Cardiac fibroblast (primary cell): ENCODE measurements at places on chromosomes 12 and 14.

GRCh38 chr12:24661657-24662096, 287.2 kb downstream of the BCAT1 start:
- DNase-seq, result peak; percentile 95

- DNase-seq, result no peak
Measured at GRCh38 chr12:129706716-129707115, 197.1 kb downstream of the TMEM132D start.

DNA sequence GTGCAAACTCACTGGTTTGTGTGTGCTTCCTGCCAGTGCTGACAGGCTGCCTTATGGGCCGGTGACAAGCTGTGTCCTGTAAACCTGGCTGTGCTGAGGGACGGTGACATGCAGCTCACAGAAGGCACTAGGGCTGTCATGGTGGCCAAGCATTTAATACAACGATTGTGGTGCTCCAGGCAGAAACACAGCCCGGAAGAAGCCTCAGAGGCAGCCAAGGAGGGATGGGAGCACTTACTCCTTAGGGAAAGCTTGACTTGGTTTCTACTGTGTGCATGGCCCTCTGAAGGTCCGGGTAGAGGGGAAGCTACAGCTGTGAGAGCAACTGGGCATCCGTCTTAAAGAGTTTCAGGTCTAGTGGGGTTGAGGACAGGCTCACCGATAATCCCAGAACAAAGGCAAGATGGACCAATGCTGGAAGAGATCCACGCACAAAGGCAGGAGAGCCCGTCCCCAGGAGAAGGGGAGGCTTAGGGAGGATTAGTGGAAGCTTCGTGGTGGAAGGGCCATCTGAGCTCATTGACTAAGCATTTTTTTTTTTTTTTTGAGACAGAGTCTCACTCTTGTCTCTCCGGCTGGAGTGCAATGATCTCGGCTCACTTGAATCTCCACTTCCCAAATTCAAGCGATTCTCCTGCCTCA, 10.7 kb upstream of the MCRS1 start:
- DNase-seq, result no peak

DNA sequence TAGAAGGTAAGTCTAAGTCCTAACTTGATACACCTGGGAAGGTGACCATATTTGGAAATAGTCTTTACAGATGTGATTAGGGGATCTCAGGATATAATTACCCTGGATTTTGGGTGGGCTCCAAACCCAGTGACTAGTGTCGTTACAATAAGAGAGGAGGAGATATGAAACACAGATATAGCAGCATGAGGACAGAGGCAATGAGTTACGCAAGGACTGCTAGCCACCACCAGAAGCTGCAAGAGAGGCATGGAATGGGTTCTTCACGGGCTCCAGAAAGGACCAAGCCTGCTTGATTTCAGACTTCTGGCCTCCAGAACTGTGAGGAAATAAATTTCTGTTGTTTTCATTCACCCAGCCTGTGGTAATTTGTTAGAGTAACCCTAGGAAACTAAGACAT, 28.6 kb downstream of the FGFR1OP2 start:
- no peak for DNase-seq

DNA sequence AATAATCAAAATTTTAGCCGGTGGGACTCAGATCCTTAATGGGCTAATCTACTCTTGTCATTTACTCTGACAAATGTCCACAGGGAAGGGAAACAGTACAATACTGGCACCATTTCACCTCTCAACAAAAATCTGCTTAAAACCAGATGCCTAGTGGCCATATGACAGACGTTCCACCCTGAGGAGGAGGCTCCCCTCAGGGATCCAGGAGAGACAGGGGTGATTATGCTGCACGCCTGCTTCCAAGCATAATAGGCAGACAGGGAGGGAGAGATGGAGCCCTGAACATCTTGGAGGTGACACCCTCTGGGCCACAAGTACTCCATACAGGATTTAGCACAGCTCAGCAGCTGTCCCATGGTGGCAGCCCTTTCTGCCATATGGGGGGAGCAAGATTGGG, 24.8 kb upstream of the AKAP6 start:
- no peak for DNase-seq

GRCh38 chr12:96007729-96008128, 11.6 kb upstream of the HAL start:
- DNase-seq, result no peak

DNA sequence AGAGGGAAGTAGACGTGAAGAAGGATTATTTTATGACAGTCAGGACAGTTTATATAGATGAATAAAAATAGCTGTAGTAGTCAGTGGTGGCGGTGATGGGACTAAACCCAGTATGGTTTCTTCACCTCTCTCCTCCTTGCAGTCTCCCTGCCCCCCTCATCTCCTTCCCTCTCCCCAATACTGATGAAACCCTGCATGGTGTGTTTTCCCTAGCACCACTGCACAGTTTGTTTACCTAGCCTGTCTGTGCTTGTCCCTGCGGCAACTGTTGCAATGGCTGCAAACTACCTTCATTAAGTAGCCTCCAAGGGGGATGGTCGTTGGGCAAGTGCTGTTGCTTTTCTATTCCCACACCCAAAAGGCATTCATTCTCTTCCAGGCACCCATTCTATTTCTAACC, 14.7 kb downstream of the PCBP2 start:
- no peak for DNase-seq

DNA sequence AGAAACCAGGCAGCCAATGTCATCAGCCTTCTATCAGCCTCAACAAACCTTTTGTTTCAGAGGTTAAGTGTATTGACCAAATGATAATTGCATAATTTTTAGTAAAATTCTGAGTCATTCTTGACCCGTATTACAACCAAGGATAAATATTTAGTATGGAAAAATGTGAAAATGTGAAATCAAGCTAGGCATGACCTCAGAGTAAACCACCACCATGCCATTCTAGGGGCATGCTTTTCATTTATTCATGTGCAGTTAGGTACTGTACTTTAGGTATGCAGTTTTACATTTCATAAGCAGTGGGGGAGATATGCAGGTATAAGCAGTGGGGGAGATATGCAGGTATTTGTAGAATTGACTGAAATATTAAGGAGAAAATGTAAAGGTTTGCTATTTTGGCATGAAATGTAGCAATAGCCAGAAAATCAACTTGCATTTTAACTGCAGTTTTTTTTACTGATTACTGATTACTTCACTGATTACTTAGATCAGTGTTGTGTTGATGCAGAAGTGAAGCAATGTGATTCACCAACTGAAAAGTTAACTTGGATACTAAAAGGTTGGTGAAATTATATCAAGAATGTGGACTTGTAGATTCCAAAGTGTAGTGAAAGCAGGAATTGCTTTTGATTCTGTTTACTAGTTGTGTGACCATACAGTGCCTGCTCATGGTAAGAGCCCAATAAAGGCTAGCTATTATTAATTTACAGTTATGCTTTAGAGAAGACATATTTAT, 184.2 kb downstream of the ESR2 start:
- peak; percentile 56 for DNase-seq

GRCh38 chr12:26697217-26697616, 135.8 kb downstream of the ITPR2 start:
- DNase-seq, result peak; percentile 72

- peak; percentile 98 for DNase-seq
Measured at GRCh38 chr14:56339855-56340701, 221.9 kb downstream of the PELI2 start.
